ENCODE measurements at places on chromosomes 2 and 18. TPM values are rescaled to one million over a fixed set of nuclear protein-coding genes. Genes with fewer than 3 reads are reported as not detected.
A peak's percentile ranks its signal among the peaks of the same experiment; 100 is the strongest.

DNA sequence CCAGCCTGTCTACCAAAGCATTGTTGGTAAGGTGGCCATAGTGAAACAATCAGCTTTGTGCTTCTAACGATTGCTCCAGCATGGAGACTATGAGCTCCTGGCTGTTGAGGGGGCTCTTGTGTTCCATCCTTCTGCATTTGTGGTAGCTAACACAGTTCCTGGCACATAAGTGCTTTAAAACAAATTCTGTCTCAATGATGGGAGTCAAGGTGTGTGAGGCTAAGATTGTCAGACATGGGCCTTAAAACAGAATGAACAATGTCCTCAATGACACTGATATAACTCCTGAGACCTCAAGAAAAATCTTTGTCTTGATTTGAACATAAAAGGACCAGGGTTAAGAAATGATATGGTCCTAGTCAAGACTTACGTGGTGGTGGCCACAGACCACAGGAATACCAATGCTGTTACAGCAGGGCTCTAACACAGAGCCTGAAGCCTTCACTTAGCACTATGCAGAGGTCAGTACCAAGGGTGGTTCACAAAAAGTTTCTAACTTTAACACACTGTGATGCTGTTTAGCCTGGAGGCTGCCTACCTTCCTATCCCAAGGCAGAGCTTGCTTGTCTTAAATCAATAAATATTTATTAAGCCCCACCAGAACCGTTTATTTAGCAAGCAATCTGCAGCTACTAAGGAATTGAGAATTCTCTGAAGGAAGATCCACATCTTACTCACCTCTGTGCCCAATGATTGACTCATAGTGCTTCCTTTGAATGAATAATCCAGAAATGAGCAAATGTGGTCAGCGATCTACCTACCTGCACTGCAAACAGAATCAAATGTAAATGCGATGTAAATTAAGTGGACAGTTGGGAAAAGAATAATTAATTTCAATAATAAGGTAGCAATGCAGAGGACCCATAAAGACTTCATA lies 35.1 kb downstream of the EVA1A start:
- no peak for DNase-seq

GRCh38 chr2:12709207-12709522 lies 7.6 kb upstream of the TRIB2 start:
- no peak for DNase-seq

DNA sequence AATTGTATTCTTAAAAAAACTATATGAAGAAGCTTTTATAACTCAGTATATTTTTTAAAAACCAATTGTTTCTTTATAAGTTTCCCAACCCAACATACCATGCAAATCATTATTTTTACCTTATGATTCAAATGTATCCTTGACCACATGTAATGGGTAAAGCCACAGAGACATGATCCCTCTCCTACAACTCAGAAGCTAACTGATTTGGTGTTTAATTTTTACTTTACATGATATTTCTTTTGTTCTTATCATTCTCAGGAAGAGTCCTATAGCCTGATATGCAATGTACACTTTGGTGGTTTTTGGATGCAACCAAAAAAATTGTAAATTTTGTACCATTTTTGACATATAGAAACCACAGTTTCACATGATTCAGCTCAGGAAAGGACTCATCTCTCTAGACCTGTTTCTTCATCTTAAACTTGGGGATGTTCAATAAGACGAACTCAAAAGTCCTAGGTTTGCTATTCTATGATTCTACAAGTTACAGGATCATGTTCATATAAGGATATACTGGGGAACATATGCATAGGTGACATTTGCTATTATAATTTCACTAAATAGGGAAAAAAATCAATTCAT lies 85.2 kb upstream of the RBBP8 start:
- no peak for DNase-seq

DNA sequence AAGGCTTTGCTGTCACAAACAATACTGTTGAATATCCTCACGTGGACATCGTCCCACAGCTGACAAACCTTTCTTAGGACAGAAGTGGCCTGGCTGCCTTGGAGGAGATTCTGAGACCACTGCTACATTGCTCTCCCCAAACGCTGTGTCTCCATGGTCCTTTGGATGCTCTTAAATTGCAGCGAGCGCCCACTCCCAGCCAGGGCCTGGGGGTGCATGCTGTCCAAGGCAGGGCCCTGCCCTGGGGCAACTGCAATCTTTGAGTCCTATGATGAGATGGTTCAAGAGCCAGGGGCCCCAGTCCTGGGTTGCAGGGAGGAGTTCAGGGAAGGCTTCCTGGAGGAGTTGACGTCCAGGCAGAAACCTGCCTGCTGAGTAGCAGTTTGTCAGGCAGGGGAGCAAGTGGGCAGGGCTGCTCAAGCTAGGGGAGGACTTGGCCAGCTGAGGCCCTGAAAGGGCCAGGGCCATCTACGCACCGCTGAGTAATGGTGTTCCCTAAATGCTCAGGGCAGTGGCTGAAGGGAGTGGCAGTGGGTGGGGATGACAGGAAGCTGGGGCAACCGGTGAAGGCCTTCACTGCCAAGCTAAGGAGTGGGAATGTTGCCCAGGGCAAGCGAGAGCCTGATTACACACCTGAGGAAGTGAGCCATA lies 10.8 kb upstream of the SDC1 start:
- DNase-seq = no peak

GRCh38 chr2:213162516-213163118 lies 11.2 kb upstream of the IKZF2 start:
- DNase-seq = no peak

- DNase-seq = no peak
These were observed 225.2 kb downstream of the SLC4A3 start for GRCh38 chr2:219852626-219853025.

DNA sequence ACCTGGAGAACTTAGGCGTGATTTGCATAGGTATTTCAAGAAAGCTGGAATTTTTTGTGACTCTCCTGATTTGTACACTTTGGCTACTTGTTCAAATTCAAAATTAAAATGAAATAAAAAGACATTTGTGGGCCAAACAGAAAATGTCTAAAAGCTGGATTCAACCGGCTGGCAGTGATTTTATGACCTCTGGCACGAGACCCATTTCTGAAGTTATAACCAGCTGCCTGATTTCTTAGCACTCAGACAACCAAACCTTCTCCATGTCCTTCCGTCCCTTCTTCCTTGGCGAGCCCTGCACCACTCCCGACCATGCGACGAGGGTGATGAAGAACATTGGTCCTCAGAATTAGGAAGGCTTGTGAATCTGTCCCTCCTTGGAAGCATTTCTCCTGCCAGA lies 19.7 kb downstream of the PKDCC start:
- no peak for DNase-seq

DNA sequence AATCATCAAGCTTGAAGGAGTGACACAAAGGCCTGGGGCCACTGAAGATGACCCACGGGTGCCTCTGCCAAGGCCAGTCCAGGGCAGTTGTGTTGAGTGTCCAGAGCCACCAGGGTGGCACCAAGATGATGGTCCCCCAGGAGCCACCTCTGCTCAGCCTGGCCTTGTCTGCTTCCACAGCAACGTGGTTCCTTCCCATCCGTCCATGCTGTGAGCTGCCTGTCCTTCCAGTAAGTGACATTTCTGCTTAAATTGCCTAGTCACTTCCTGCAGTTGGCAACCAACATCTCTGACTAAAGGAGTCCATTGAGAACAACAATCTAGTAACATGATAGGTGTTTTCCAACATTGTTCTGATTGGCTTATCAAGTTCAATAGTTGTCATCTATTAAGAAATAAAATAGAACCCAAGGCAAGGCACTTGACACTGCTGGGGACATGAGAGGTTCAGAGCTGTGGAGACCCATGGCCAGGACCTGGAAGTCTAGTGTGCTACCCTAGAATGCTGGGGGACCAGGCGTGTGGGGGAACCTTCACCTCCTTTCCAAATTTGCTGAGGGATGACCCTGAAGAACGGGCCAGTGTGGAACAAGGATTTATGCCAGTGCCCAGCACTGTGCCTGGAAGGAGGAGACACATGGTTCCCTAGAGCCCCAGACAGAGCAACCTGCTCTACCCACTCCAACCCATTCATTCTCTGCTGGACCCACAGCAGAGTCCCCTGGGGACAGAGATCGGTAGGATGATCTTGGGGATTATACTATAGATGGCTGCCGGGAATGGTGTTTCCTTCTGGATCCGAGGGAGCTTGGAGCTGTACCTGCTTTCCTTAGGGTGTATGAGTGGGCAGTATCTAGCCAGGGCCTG lies 98.9 kb upstream of the EPC2 start:
- DNase-seq = no peak

GRCh38 chr2:114056294-114057143 lies 166.6 kb downstream of the ACTR3 start:
- DNase-seq = no peak

GRCh38 chr2:8595811-8596600 lies 85.8 kb upstream of the ID2 start:
- DNase-seq = no peak

- no peak for DNase-seq
These were observed 86.0 kb downstream of the MAPRE2 start for GRCh38 chr18:35127201-35127600.

DNA sequence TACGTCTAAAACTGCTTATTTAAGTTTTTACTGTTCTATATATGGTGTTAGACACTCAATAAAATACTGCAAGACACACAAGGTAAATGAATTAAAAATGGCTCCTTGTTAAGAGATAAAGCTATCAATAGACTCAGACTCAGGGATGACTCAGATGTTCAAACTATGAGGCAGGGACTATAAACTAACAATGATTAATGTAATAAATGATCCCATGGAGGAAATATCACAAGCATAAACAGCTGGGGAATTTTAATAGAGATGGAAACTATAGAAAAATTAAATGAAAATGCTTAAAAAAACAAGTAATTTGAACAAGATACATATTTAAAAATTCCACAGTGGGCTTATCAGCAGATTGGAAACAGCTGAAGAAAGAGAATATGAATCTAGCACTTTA lies 650.8 kb downstream of the DCDC2C start:
- no peak for DNase-seq

GRCh38 chr18:47881752-47882455 lies 48.6 kb downstream of the SMAD2 start:
- DNase-seq = no peak

DNA sequence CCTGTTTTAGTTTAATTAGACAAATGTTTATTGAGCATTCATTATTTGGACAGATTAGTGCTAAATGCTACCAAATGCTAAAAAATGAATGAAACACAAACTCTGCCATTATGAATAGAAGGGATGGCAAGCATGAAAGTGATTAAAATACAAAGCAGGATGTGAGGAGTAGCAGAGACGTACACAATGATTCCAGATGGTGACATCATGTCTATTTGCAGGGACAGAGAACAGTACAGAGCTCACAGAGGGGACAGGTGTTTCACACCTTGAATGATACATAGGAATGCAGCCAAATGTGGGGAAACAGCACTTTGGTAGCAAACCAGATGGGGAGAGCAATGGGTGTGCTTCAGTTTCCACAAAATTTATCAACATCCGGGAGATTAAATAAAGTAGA lies 76.3 kb downstream of the CD226 start:
- DNase-seq = no peak

- DNase-seq = no peak
These were observed 4.3 kb downstream of the TSHZ1 start for GRCh38 chr18:75214766-75215510.

- DNase-seq = no peak
These were observed 15.4 kb upstream of the MLPH start for GRCh38 chr2:237471438-237472186.

DNA sequence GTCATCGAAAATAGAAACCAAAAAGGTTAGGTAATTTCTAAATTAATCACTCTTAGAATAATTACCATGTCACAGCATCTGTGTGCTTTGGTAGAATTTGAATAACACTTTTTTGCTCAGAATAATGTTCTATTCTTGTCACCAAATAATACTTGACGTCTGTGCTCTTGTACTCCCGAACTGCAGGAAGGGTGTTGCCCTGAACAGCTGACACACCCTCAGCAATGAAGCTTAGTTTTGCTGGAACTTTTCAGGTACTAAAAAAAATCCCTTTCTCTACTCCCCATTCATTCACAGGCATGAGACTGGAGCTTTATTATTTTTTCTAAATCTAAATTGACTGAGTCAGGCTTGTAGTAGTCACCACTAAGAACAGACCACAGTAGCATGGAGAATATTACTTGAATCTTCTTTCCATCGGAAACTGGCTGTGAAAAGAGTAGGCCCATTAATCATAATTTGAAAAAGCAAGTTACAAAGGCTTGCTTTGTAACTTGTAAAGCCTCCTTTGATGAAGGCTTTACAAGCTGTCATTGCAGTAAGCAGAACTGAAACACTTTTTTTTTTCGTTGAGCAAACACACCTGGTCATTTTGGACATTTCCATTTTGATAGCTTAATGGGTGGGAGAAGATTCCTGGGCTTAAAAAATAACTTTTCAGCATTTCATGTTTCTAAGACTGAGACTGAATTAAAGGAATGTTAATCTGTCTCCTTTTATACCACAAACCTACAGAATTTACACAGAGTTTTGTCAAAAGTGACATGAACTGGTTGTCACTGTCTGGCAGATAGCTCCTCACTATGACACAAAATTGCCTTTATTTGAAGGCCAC lies 70.3 kb upstream of the PELI1 start:
- DNase-seq = peak; percentile 67

DNA sequence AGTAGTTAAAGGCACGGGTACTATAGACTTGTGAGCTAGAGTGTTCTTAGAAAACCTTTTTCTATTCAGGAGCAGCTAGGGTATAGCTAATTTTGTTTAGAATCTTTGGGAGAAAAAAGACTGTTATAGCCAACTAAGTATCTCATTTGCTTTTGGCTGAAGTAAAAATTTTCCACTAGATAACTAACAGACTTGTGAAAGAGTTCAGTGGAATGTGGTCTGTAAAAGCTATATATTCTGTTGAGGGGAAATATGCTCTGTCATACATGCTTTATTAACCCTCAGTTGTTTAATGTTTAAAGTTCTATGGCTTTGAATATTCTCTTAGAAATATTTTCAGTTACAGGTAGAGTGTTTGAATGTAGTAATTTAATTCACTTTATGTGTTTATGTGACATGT lies 49.7 kb downstream of the RIF1 start:
- no peak for DNase-seq

GRCh38 chr18:79459946-79460480 lies 64.3 kb downstream of the NFATC1 start:
- DNase-seq = no peak

DNA sequence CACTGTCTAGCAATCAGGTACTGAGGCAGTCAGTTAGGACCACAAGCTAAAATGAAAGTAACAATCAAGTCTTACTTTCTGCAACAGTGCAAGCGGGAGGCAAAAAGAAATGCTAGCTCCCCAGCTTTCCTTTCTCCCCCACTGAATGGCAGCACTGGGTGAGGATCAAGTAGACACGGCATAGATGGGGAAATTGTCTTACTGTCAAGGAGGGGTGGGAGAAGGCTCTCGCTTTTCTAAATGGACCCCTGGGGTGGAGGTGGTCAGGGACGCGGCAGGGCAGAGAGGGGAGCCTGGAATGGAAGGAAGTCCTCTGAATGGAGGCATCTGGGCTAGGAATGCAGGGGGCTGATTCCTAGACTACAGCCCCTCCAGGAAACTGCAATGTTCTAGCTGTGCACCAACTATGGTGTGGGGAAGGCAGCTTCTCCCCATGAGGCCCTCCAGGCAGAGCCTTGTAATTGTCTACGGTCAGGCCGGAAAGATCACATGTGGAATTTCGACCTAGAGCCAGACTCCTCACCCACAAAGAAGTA lies 24.3 kb downstream of the METTL8 start:
- no peak for DNase-seq

SKA1 gene
- 6.8 TPM for polyA plus RNA-seq

OR6B2 gene
- not detected for polyA plus RNA-seq

SLC16A14 gene
- polyA plus RNA-seq = 6.5 TPM

MGAT4A gene
- polyA plus RNA-seq = 28.8 TPM

LRP2 gene
- 145 TPM for polyA plus RNA-seq
